ENCODE measurements at places on chromosomes 16 and 17.
A peak's percentile ranks its signal among the peaks of the same experiment; 100 is the strongest.

DNA sequence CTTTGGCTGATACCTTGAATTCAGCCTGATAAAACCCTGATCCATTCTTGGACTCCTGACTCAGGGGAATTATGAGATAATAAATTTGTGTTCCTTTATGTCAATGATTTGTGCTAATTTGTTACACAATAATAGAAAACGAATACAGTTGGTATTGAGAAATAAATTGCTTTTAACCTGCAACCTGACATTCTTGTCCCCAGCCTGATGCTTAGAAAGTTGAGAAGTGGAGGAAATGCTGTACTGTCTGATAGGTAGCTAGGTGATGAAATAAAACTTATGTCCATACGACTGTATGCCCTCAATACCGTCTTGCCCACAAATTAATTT lies 10.5 kb downstream of the IQCK start:
- DNase-seq: no peak

- peak; percentile 96 for DNase-seq
Observed at GRCh38 chr17:50479522-50480141, 972 bp downstream of the RSAD1 start.

DNA sequence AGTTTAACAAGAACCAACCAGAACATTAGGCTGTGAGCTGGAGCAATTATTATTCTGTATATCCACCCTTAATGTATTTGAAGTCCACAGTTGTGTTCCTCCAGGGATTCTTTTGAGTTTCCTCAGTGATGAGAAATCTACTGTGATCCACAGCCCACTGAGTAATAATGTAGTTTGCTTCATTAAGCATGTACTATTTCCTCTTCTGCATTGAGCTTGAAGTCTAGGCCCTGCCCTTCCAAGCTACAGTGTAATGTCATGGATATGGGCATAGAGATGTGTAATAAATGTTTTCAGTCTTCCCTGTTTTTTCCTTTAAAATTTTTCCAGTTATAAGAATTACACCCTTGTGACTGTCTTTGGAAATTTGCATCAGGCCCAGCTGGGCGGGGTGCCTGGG lies 36.4 kb upstream of the SLC12A3 start:
- no peak for DNase-seq

- DNase-seq: peak; percentile 23
Observed at GRCh38 chr16:53504665-53505064, 1.7 kb upstream of the AKTIP start.

- no peak for DNase-seq
Observed at GRCh38 chr17:48547808-48548522, 3.1 kb upstream of the HOXB2 start.

DNA sequence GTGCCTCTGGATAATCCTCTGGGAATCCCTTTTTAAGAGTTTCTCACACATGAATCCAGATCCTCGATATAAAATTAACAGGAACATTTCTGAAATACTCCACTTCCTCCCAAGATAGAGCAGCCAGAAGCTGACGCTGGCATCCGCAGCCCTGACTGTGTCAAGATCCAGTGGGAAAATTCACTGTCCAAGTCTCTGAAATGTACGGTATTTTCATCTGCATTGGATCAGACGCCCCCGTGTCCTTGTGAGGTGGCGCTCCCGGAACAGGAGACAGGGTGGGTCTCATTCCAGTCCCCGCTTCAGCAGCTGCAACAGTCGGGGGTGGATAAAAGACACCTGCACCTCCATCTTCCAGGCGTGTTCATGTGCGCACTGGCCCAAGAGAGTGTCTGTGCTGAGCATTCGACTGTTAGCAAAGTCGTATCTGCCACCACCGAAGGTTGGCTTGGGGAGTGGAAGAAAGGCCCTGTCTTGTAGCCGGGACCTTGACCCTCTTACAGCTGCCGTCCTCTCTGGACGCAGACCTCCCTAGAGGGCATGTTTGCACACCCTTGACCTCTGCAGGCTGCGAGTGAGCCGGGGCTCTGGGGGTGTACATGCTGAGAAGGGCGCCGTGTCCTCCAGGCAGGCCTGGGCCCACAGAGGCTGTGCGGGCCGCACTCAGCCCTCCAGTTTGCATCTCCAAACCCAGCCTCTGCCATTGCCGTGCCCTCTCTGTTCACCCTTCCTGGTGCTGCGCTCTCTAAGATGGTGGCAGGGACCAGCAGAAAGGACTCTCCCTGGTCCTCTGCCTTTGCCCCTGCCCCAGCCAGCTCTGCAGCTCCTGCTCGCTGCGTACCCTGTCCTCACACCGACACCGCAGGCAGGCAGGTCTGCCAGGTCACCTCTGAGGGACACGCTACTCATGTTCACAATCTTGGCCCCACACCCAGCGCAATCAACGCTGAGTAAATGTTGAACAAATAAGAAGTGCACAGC lies 72.0 kb upstream of the CHMP6 start:
- peak; percentile 11 for DNase-seq

- no peak for DNase-seq
Observed at GRCh38 chr16:69309316-69309715, 1.8 kb upstream of the VPS4A start.

DNA sequence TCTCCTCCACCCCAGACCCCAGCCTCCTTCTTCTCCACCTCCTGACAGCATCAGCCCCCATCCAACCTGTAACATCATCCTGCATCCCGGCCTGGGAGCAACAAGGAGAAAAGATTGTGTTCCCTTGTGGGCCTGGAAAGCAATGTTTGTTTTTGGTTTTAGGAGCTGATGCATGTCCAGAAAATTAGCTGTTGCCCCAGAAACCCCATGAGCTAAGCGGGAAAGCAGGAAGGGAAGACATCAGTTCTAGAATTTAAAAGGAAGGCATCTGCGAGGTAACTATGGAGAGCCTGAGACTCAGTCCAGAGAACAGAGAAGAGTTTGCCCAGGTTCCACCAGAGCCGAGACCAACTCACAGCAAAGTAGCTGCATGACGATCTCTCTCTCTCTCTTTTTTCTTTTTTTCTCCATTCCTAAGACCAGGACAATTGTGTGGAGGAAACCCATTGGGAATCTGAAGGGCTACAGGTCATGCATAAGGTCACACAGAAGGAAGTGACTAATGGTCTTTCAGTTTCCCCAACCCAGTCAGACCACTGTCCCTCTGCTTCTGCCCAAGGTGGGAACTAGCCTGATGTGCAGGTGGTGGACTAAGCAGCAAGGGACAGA lies 124.4 kb downstream of the SLC39A11 start:
- no peak for DNase-seq

- no peak for DNase-seq
Observed at GRCh38 chr16:4393240-4393600, 21.6 kb downstream of the VASN start.

GRCh38 chr16:10750793-10751192 lies 7.2 kb downstream of the NUBP1 start:
- no peak for DNase-seq

DNA sequence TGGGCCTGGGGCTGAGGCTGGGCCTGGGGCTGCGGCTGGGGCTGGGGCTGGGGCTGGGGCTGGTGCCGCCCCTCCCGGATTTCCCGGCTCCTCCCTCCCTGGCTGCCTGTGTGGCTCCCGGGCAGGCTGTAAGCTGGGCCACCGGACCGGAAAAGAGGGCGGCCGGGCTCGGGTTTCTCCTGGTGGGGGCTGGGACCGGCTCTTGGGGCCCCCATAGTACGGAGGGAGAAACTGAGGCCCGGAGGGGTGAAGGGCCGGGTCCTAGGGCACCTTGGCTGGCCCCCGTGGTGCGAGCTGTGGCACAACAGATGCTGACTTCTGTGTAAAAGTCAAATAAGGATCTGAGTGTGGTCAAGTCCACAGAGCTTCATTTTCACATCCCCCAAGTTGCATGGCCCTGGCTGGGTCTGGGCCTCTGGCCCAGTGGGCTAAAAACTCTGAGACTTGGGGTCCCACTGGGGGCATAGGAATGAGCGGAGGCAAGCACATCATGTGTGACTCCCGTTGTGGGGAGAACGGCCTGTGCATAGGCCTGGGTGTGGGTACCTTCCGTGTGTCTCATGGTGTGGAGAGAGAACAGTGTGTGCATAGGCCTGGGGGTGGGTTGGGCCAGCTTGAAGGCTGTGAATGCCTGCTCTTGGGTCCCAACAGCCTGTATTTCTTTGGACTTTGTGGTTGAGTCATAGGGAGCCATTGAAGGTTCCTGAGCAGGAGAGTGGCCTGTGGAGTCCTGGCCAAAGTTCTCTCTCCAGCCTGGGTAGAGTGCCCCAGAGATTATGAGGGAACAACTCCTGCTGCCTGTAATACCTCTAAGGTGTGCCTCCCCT lies 123.9 kb upstream of the CIBAR2 start:
- DNase-seq: no peak

GRCh38 chr16:72172105-72173034 lies at the start of gene PMFBP1:
TSS of gene PMFBP1 (minus strand) at chr16:72172155. CDS start at chr16:72171208, 947 bp downstream.
- no peak for DNase-seq

DNA sequence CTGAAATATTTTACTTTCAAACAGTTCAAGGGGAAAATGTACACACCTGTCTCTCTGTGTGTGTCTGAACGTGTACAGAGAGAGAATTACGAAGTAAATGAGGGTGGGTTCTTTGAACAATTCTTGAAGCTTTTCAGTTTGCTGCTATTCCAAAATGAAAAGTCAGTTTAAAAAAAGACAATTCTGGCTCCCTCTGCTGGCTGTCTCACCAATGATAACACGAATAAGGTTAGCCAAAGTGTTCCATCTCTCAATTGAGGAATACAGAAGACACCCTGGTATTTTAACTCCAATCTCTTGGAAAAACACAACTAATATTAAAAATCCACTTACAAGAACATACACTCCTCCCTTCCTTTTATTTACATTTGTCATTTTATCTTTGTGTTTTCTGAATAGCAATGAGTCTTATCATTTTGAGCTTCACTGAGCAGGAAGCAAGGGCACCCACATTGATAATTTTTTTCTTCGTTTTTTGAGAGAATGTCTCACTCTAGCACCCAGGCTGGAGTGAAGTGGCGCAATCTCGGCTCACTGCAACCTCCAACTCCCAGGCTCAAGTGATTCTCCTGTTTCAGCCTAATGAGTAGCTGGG lies 20.5 kb downstream of the EFTUD2 start:
- peak; percentile 39 for DNase-seq

DNA sequence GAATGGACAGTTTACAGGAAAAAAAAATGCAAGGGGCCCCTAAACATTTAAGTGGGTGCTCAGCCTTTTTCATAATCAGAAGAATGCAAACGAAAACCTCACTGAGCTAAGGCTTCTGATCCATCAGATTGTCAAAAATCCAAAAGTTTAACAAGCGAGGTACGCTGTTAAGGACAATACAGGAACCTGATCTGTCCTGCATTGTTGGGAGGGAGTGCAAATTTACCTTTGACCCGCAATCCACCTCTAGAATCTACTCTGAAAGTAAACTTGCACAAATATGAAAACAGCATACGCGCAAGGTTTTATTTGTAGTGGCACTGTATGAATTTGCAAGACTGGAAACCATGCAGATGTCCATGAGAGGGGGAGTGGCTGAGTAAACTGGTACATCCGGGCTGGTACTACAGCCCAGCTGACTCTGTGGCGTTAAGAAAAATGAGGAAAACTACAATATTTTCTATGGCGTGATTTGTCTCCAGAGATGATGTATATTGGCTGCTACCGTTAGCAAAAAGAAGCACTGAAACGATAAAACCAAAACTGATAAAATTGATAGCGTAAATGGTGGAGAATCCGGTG lies 28.8 kb upstream of the ST6GALNAC1 start:
- DNase-seq: no peak

GRCh38 chr17:19339341-19339815 lies 23.1 kb downstream of the B9D1 start:
- no peak for DNase-seq

DNA sequence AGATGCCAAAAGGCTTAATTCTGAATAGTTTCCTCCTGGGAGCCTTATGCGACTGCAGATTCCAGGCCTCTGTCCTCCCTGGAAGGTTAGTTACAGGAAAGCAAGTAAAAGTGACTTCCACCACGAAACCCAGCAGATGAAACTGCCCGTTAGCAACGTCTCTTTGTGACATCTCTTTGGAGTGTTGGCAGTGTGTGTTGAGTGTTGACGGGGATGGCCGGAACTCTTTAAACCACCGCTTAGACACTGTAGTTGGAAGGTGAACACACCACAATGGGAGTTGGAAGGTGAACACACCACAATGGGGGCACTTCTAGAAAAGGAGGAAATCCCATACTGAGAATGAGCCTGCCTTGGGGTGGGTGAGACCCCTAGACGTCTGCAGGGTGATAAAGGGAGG lies 858 bp downstream of the SKAP1 start:
- DNase-seq: no peak

DNA sequence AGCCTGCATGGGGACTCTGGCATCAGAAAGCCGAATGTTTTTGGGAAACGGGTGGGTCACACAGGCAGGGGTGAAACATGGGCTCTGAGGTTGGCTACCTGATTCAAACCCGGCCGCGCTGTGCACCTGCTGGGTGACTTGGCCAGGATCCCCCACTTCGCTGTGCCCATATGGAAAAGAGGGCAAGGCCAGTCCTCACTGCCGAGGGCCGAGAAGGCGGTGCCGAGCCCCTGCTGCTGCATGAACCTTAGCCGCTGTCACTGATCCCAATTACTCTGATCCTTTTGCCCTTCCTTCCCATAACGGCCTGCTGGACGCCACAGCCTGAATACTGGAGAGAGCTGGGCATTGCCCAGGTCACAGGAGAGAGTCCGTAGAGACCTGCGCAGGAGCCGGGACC lies 17.7 kb downstream of the KDM8 start:
- no peak for DNase-seq

DNA sequence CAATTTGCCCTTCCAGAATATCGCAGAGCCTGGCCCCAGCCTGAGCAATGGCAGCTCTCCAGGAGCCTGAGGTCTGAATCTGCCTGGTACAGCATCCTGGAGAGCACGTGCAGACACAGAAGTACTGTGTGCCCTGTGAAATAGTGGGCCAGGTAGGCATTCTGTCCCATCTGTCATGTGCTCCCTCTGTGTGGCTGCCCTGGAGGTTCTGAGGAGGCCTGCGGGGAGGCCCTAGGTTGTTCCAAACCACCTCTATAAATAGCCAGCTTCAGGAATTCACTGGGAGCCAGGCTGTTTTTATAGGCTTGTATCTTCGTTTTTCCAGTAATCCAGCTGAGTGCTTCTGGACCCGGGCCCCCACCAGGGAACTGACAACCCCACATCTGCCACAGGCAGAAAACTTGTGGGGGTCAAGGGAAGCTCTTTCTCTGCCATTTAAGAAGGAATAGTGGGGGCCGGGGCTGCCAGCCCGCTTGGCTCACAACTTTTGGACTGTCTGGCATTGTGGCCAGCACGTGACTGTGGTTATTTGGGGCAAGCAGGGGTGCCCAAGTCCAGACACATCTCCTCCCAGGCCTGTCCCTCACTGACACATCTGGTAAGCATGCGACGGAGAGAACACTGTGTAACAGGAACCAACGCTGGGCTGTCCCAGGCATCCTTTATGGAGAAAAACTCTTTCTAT lies 356.3 kb upstream of the TNRC6C start:
- peak; percentile 17 for DNase-seq

GRCh38 chr16:61836804-61837393 lies 199.3 kb downstream of the CDH8 start:
- no peak for DNase-seq

- DNase-seq: no peak
Observed at GRCh38 chr16:15542261-15542660, 100.7 kb downstream of the MARF1 start.

GRCh38 chr16:69350536-69351133 lies 951 bp downstream of the TMED6 start:
- DNase-seq: no peak

All from WERI-Rb-1 (cell line).